Skin of body (tissue), 3 donors: ENCODE measurements at places on chromosomes 3 and 15.

DNA sequence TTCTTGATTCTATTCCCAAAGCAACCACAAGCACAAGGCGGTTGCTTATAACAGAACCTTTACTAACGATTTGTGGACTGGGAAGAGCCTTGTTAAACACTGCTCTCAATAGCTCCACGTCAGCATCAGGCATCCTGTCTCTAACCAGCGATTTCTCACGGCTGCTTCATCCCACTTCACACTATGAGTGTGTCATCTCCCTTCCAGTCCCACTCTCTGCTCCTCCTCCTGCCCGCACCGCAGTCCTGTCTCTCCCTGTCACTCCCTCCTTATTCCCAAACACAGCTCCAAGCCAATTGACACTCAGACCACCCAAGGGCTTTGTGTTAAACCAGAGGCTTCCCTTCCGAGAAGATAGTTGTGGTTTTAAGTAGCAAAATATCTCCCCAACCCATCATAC is 94.8 kb downstream of the ABHD5 start:
- DNase-seq, result peak; percentile 3

GRCh38 chr3:72977060-72977808 is 19.4 kb upstream of the PPP4R2 start:
- DNase-seq, result no peak

GRCh38 chr15:79724804-79725203 is 172.0 kb downstream of the MTHFS start:
- DNase-seq, result no peak

GRCh38 chr3:160141485-160142185 is 83.6 kb upstream of the C3orf80 start:
- DNase-seq, result no peak

DNA sequence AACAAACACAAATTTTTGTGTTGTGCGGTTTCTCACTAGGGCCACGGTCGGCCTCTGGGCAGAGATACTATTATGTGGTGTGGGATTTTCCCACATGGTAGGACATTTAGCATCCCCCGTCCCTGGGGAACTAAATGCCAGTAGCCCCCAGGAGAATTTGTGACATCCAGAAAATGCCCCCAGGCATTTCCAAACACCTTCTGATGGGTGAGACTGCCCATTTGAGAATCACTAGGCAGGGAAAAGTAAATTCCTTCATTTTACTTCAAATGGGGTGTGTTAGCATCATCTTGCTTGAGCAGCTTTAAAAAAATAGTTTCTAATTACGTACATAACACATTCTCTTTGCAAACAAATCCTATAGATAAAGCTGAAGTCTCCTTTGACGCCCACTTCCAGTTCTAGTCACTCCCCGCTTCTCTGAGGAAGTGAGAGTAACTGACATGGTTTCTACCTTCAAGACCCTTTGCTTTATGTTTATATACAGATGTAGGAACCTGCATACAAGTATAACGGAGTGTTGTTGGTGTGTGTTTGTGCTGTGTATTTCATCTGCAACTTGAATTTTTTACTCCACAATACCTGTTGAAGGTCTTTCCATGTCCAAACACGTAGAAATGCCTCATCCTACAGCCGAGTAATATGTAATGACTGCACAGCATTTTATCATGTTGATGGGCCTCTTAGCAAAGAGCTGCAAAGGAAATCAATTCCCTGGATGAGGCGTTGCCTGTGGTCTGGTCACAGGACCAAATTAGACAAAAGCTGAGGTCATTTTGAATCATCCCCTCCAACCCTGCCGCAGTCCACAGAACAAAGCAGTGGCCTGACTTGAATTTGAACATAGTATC is 31.4 kb upstream of the ZBTB38 start:
- no peak for DNase-seq

DNA sequence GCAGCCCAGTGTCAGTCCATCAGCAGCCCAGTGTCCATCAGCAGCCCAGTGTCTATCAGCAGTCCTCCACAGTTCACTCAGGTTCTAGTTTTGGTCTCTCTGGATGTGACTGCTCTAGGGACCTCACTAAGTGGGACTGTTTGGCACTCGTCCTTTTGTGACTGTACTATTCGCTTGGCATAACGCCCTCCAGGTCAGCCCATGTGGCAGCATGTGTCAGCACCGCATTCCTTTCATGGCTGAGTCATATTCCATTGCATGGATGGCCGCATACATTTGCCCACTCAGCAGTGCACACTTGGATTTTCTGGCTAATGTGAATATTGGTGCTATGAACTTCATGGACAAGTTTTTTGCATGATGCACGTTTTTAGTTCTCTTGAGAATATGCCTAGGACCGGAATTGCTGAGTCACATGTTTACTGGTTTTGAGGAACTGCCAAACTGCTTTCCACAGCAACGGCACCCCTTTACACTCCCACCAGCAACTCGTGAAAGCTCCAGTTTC is 16.4 kb downstream of the CHST13 start:
- DNase-seq, result peak; percentile 5

DNA sequence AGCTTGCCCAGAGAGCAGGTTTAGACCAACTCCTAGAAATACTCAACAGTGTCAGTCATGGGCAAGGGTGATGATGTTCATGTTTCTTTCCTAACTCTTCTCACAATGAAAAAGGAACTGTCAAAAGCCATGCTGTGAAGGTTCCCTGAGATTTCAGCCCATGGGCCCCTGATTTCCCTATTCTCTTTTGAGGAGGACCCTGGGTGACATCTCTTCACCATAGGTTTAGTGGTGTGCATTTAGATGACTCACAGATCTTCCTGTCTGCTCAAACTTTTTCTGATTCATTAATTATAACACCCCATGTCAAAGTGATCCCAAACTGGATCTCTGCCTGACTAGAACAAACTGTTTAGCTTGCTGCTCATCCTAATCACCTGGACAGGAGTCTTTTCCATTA is 108.0 kb downstream of the BBX start:
- no peak for DNase-seq

- no peak for DNase-seq
These were observed 5.2 kb downstream of the TADA3 start for GRCh38 chr3:9786825-9787669.

DNA sequence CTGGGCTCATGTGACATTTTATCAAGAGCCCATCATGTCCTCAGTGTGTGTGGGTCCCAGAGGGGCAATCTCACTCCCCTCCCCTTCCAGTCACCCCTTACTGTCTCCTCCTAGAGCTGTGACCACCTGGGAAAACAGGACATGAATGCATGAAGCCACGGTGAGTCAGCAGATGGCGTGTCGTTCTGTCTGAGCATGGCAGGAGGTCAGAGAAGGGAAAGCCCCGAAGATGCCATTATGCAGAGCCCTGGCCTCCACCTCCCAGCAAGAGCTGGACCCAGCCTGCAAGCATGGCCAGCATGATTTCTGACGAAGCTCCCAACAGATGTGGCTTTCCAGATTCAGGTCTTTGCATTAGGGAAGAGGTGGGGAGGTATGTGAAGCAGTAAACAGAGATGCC is 118.5 kb downstream of the TLE3 start:
- DNase-seq, result no peak

DNA sequence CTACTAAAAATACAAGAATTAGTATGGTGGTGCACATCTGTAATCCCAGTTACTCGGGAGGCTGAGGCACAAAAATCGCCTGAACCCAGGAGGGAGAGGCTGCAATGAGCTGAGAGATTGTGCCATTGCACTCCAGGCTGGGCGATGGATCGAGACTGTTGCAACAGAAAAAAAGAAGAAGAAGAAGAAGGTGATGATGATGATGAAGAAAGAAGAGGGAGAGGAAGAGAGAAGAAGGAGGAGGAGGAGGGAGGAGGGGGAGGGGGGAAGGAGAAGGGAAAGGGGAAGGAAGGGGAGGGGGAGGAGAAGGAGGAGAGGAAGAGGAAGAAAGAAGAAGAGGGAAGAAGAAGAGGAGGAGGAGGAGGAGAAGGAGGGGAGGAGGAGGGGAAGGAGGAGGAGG is 33.2 kb upstream of the ZNF710 start:
- DNase-seq, result no peak

- peak; percentile 72 for DNase-seq
These were observed 210.5 kb downstream of the DTWD1 start for GRCh38 chr15:49831206-49831965.

GRCh38 chr3:39415983-39416382 is 9.5 kb downstream of the RPSA start:
- DNase-seq, result no peak

DNA sequence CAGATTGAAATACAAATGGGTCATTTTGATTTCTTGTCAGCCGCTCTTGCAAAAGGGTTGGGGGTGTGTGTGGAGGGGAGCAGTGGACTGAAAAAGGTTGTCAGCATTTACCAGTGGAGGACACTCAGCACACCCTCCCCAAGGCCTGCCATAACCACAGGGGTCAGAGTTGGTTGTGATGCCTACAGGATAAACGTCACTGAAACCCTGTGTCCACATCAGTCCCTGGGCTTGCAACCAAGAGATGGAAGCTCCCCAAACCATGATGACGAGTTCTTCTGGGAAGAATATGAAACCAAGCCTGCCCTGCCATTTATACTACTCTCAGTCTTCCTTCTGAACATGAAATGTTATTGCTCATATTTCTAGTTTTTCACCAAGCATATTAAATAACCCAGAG is 54.0 kb upstream of the UMPS start:
- DNase-seq, result no peak
